ENCODE measurements at places on chromosomes 5 and 9.

DNA sequence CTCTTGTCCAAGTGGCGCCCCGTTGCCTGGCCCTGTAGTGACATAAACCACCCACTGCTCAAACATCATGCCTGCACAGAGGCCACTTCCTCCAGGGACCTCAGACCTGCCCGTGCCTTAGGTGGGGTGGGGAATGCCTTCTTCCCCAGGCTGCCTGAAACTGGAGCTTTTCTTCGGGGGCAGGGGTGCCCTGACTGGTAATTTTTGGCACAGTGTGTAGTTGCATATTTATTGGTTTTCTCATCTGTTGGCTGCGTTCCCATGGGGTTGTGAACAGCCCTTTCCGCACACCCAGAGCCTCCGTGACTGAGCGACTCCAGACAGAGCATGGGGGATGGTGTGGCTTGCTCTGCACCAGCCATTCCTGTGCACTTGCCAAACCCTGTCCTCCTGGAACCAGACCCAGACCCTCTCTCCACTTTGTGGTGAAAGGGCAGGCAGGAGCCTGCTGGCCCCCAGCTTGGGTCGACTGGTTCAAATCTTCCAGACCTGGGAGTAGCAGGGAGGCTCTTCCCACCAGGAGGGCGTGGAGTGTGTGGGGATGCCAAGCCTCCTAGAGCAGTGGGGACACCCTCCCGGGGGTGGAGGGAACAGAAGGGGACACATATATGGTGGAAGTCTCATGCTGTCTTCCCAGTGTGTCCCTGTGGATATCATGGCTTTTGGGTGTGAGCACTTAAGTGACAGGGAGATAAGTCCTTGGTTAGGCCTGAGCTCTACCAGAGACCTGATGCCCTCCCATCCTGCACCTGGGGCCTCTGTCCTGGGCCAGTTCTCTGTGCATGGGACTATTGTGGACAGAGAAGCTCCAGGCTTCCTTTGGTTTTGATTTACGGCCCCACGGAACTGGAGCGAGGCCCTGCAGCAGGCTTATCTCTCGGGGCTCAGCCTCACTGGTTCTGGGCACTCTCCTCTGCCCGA is 39.6 kb downstream of the WNK2 start:
- DNase-seq: no peak

DNA sequence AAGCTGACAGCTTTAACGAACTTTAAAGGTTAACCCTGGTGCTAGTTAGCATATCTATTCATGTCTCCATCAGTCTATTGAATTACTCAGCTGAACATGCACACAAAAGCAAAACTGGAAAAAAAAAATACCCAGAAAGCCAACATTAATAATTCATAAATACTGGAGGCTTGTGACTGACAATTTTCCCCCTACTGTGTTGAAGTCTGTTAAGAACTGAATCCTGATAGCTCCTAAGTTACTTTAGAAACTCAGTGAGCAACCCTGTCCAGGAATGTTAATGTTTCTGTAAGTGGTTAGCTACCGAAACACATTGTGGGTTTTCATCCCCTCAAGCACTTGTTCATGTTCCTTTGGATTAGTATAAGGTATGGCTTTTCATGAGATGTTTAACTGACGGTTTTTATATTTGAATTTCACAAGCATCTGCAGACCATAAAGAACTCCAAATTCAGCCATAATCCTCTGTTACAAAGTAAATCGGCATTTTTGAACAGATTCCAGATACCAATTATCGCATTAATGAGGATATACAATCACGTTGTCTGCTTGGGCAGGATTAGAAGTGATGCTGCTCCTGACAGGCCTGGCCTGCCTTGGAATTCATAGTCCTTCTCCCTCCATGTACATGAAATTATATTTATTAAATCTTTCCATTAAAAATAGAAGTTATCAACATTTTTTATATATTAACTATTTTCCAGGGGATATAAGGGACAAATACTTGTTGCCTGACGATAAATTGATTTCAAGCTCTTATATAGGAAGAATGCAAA is 331.2 kb downstream of the TLE4 start:
- DNase-seq: no peak

- no peak for DNase-seq
Observed at GRCh38 chr5:122264610-122265009, 47.4 kb upstream of the SNCAIP start.

DNA sequence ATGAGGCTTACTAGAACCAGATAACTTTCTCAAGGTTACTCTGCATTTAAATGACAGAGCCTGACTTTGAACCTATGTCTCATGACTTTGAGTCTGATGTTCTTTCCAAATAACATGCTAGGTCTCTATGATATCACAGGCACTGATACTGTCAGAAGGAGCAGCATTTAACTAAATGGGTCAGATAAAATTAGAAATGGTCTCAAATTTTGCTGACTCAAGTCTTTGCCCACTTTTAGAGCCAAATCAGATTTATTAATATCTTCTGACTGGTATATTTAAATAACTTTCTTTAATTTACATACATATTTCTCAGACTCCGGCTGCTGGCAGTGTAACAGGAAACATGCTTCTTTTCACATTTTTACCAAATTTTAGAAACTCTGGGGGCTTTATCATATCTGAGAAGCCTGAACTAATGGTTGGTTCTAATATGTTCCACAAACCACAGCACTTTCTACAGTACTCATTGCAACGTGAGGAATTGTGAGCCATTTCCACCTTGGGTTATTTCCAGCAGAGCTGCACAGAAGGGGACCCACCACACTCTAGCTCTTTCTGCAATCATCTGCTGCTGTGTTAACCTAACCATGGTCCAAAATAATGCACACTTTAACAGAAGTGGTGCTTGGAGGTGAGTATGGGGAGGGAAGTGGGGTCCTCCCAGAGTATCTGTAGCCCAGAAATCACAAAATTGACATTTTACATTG is 79.2 kb downstream of the KCTD16 start:
- no peak for DNase-seq

GRCh38 chr9:125558453-125559092 is 148.4 kb downstream of the MAPKAP1 start:
- peak; percentile 19 for DNase-seq

GRCh38 chr9:124020520-124021384 is 9.2 kb downstream of the LHX2 start:
- no peak for DNase-seq

GRCh38 chr5:172530878-172531703 is 76.8 kb upstream of the SH3PXD2B start:
- no peak for DNase-seq

- no peak for DNase-seq
Observed at GRCh38 chr9:78030296-78030552, 1.4 kb downstream of the GNAQ start.

- no peak for DNase-seq
Observed at GRCh38 chr5:157024208-157024959, 34.5 kb downstream of the HAVCR1 start.

DNA sequence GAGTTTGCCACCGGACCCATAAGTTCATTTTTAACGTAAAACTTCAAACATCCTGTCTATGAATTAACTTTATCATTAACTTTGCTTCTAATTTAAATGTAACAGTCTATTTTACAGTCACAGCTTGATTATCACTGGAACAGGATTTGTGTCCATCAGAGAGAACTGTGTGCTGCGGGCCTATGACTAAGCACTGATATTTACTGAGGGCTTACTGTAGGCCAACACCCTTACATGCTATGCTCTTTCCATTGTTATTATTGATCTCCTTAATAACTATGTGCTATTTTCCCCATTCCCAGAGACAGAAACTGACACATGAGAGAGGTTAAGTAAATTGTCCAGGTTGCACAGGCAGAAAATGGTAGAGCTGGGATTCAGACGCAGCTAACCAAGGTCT is 24.0 kb upstream of the GPR151 start:
- no peak for DNase-seq

DNA sequence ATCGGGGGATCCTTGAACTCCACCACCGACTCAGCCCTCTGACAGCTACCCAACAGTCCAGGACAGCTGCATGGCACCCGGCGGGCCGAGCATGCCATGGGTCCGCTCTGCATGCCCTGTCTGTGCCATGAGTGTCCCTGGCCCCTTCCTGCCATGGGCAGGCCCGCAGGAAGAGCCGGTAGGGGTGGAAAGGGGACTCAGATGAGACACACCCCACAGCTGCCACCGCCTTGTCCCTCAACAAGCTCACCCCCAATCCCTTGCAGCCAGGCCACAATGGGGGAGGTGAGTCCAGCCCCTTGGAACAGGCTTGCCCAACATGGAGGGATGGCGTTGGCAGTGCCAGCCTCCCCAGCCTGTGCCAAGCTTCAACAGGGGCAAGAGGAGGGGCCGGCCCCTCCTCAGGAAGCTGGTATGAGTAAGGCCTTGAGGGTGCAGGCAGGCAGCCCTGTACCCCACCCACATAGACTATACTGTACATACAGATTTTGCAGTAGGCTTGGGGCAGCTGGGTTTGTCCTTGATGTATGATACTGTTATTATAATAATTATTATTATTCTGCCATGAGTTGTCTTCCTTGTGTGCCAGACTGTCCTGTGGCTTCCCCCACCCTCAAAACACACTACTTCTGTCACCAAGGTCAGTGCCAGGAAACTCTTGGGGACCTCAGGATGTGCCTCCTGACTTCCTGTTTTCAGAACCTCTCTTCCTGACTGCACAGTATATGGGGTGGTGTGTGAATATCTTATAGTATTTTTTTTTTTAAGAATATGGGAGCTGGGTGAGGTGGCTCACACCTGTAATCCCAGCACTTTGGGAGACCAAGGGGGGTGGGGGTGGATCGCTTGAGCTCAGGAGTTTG is 12.0 kb upstream of the SLC34A1 start:
- DNase-seq: no peak

DNA sequence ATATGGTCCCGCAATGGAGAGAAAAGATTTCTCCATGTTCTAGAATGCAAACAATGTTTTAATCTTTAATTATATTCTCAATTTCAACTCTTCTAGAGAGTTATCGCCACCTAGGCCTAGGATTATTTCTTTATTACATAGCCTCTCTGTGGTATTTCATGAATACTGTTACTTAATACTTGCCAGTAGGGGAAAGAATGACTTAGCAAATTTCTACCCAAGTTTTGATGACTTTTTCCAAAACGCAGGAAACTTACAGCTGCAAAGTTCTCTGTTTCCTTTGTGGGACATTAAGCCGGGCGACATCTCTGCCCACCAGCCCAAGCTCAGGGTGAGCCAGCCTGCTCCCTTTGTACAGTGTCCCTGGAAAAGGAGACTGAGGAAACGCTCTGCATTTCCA is 73.8 kb downstream of the MED27 start:
- DNase-seq: no peak

DNA sequence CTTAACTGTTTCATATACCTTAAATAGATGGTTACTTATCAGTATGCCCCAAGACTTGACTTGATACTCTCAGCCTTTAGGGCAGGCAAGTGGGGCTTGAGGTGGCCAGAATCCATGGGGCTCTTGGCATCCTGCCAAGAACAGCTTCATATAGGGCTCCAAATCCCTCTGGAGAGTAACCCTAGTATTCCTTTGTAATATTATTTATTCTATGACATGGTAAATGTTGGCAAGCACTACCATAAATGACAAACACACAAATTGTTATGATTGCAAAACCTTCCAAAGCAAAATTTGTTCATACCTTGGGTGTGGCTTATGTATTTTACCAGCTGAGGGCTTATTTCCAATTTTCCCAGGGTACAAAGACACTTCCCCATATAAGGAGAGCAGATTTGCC is 257.4 kb upstream of the TRPC7 start:
- DNase-seq: no peak

- peak; percentile 49 for DNase-seq
Observed at GRCh38 chr5:139863855-139864558, 68.4 kb downstream of the PSD2 start.
